ENCODE measurements at places on chromosomes 12 and 14. TPM values are rescaled to one million over a fixed set of nuclear protein-coding genes. Genes with fewer than 3 reads are reported as not detected.

Gene CD27
- total RNA-seq: not detected

Gene CCDC197
- not detected for total RNA-seq

Gene NEUROD4
- total RNA-seq: not detected

Gene GALNT8
- total RNA-seq: not detected

Gene TMEM30B
- not detected for total RNA-seq
